ENCODE measurements at places on chromosomes 2 and 18.

- DNase-seq = no peak
Measured at GRCh38 chr2:2188344-2188920, 142.6 kb downstream of the MYT1L start.

DNA sequence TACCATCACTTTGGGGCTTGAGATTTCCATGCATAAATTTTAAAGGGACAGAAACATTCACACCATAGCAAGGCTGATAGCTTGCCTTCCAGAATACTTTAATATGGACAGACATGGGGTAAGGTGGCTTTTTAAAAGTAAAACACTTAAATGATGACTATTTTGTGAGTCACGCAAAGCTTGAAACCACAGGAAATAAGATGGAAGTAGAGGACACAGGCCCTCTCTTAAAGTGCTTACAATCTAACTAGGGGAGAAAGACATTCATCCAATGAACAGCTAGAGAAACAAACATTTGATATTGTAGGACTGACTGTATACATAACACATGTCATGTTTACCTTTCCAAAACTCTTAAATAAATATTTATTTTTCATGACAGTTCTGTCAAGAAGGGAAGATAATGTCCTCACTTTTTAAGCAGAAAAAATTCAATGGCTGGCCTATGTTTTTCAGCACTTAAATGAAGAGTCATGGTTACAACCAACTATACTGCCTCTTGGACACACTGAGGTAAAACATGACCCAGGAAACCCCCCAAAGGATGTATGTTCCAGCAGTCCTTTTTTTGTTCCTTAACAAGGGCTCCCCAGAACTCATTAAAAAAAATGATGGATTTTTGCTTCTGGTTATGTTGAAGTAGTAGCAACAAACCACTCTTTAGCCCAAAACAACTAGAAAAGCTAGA lies 120.0 kb upstream of the RBMS1 start:
- no peak for DNase-seq

DNA sequence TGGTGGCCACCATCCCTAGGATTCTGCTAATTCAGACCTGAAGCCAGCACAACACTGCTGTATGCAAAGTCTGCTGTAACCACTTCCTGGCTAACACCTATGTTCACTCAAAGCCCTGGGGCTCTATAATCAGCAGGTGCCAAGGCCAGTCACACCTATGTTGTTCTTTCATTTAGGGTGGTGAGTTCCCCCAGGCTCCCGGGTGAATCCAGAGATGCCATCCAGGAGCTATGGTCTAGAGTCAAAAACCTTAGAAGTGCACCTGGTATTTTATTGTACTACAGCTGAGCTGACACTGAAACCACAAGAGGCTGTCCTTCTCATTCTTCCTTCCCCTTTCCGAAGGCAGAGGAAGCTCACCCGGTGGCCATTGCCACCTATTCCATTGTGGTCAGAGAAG lies 46.2 kb upstream of the CCDC141 start:
- DNase-seq = no peak

- no peak for DNase-seq
Measured at GRCh38 chr2:85743304-85743978, 10.3 kb upstream of the ATOH8 start.

DNA sequence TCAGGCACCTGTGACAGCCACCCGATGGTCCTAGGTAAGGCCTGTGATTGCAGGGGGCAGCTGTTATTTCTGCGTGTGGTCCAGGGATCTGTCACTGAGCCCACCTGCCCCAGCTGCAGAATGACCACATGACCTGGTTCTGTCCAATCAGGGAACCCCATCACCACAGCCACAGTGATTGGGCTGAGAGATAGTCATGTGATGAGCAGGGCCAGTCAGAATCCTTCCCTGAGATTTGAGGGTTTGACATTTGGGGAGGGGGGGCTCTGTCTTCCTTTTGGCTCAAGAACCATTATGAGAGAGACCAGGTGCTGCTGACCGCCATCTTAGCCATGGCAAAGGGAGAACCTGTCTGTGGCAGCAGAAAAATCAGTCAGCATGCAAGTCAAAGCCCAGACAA lies 147.2 kb downstream of the SMAD7 start:
- DNase-seq = no peak

GRCh38 chr2:168155680-168156079 lies 91.7 kb downstream of the STK39 start:
- DNase-seq = no peak

GRCh38 chr18:66048406-66048805 lies 297.6 kb downstream of the CDH7 start:
- no peak for DNase-seq

- no peak for DNase-seq
Measured at GRCh38 chr18:13320096-13320495, 101.5 kb downstream of the LDLRAD4 start.

DNA sequence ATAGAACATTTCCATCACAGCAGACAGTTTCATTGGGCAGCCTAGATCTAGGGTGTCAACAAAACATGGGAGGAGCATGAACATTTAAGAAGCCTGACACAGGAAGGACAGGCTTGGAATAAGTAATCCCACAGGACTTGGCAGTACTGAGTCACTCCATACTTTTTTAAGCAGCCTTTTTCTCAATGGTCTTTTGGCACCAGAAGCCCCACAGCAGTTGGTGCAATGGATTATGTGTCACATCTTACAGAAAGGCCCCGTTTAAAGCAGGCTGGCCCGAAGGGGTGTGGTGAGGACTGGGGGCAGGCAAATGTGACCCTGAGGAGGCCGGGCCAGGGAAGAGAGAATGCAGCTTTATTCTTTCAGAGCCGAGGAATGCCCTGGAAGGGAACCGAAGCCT lies 26.6 kb downstream of the SPTBN1 start:
- no peak for DNase-seq

- DNase-seq = no peak
Measured at GRCh38 chr2:230877759-230878598, 13.2 kb downstream of the ITM2C start.

- no peak for DNase-seq
Measured at GRCh38 chr2:54967759-54968365, 82.4 kb downstream of the RTN4 start.

- no peak for DNase-seq
Measured at GRCh38 chr18:27143580-27144287, 41.4 kb downstream of the CHST9 start.

GRCh38 chr2:106863387-106863786 lies 22.6 kb downstream of the ST6GAL2 start:
- DNase-seq = no peak

- no peak for DNase-seq
Measured at GRCh38 chr2:44947028-44947375, 5.5 kb downstream of the SIX3 start.

GRCh38 chr2:231632559-231633142 lies 40.0 kb downstream of the TEX44 start:
- DNase-seq = no peak

- no peak for DNase-seq
Measured at GRCh38 chr18:7096838-7097237, 20.8 kb downstream of the LAMA1 start.

DNA sequence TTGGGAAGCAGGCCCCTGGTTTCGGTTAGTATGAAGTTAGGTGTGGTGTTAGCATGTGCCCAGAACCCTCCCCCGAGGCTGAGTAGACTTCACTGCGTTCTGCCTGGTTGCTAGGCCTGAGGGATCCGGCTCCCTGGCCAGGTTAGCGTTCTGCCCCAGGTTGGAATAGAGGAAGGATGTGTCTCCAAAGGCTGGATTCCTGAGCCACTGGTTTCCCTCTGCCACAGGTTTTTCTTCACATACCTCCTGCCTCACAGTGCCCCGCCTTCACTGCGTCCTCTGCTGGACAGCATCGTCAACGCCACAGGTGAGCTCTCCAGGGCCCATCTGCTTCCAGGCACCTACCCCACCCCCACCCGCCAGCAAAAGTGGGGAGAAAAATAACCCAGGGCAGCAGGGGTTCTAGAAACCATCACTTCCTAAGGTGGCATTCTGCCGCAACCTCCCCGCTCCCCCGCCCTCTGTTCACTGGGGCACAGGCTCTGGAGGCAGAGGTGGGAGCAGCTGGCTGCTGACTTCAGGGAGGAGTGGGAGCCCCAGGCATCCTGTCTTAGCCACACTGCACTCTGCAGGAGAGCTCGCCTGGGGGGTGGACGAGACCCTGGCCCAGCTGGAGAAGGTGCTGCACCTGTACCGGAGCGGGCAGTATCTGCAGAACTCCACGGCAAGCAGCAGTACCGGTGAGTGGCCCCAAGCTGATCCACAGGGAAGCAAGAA lies 7.1 kb downstream of the PKDCC start:
- DNase-seq = no peak

DNA sequence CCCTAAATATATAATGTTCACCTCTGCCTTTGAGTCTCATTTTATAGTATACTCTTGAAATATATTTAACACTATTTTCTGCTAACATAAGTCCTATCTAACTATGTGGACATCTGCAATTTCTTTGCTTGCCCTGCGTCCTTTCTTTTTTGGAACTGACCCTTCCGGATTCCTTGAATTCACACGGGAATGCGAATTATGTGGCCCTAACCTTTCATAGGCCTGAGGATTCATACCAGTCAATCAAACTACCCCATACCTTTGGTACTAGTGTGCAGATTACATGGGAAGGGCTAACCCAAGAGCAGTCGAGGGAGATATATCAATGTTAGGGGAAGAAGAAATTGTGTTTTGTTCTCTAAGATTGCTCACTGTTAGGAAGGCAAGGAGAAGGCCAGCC lies 56.4 kb downstream of the NRXN1 start:
- no peak for DNase-seq

DNA sequence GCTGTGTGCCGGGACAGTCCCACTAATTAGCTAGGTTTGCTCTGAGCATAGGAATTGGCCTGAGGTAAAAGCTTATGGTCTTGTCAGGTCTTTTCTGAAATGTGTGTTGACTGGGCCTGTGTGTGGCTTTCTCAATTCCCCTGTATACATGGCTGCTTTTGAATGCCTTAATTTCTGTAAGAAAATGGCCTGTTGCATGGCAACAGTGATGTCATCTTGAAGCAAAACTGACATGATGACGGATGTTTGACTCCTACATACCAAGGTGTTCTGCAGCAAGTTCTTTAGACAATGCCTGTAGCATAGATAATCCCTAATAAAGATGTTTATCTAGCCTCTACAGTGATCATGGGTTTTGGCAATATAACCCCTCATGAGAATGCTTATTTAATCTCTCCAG lies 198.5 kb downstream of the OTX1 start:
- no peak for DNase-seq

- DNase-seq = no peak
Measured at GRCh38 chr18:79299711-79300110, 96.0 kb upstream of the NFATC1 start.

DNA sequence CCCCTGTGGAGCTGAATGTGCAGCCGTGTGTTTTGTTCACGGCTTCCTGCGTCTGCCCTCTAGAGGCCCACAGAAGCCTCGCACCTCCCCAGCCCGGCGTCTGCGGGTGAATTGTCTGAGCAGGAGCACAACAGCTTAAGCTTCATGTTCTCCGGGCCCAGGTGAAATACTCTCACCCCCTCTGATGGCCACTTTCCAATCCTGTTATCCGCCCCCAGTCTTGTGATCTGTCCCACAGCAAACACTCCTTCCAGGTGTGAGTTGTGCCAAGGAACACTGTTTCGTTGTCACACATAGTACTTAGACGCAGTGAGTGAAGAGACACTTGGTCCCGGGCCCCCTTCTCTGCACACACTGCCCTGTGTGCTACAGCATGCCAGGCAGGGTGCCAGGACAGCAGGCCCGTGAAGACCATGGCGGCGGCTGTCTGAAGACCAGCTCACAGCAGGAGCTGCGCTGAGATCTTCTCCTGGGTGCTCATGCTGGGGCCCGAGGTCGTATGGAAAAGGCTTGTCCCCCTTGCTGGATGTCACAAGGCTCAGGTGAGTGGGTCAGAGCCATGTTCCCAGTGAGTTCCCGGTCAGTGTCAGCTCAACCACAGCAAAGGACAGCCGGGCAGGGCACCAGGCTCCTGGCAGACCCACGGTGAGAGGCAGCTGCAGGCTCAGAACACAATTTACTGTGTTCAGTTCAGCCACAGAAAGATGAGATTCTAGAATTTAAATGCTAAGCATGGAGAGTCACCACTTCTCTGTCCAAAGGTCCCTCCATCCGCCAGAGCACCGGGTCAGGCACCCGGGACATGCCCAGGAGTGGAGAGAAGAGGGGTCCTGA lies 6.8 kb upstream of the PXDN start:
- DNase-seq = no peak

DNA sequence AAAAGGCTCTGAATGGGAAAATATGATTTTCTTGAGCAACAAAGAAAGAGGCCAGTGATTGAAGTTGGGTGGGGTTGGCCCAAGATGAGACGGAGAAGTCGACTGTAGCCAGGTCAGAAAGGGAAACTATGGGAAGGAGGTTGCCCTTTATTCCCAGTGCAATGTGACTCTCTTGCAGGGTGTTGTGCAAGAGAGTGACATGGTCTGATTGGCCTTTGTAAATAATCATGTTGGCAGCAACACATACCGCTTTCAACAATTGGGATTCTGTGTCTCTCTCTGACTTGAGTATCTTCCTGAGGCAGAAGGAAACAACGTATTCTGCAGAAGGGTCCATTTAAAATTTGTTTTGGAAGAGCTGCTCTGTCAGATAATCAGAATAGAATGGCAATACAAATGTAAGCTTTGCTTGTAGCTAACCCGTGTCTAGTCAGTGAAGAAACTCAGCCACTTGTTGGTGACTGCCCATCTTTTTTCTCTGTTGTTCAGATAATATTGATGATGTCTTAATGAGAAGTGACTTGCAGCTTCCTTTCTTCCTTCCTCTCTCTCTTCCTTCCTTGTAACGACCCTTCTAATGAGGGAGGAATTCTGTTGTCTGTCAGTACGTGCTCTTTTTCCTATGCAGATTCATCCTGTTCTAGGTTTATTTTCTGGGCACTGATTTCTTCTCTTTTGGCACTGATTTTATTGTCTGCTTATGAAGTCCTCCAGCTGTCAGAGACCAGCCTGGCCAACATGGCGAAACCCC lies 311.0 kb upstream of the FAM98A start:
- no peak for DNase-seq

- DNase-seq = no peak
Measured at GRCh38 chr2:14256890-14257289, 375.6 kb upstream of the LRATD1 start.

DNA sequence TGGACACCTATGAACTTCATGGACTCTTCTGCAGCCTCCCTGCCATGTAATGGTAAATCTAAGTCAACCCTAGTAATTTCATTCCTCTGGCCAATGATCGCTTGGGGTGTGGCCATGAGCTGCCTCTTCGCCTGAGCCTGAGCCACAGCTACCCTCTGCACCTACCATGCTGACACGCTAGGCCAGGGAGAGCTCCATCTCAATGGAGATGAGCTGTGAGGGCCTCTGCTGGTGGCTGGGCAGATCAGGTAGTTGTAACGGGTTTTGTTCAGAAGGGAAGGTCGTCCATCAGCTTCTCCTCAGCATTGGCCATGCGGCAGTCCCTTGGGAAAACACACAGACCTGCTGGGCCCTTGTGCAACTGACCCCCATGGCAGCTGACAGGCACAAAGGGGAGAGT lies 24.4 kb downstream of the MPHOSPH10 start:
- DNase-seq = no peak

All from right renal pelvis (tissue), 4 donors.